CD4-positive, alpha-beta T cell treated with Interleukin-10 for 1 hour (primary cell): ENCODE measurements at places on chromosomes 2 and 18.
A peak's percentile ranks its signal among the peaks of the same experiment; 100 is the strongest.

DNA sequence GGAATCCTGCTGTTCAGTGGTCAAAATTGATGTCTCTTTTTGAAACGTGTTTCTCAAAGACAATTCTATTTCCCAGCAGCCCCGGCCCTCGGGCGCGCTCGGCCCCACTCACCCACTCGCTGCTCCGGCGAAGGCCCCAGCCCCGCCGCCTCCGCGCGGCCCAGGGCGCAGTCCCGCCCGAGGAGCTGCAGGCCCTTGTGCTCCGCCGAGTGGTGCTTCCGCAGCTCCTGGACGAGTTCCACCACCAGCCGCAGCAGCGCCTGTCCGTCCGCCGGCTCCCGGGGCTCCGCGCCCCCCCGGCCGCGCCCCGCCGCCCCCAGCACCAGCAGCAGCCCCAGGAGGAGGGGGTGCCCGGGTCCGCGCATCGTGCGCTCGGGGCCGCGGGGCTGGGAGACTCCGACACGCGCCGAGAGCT, 413 bp downstream of the ALKAL2 start:
- no peak for DNase-seq

GRCh38 chr18:21525916-21526315, 74.6 kb downstream of the ESCO1 start:
- DNase-seq: no peak

DNA sequence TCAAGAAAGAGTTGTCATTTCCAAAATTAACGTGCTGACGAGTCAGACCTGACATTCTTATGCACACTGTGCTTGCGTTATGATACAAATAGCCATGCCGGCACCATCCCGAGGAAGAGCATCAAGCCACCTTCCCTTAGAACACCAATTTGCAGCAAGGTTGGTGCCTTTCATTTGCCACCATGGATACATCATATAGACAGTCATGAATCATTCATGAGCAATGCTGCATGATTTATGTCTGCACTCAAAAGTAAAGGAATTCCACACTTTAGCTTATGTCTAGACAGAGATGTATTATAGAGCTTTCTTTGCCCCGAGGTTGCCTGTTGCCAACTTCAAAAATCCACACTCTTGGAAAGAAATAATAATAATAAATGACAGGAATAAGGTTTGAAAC, 166.9 kb downstream of the VWC2L start:
- DNase-seq: no peak

DNA sequence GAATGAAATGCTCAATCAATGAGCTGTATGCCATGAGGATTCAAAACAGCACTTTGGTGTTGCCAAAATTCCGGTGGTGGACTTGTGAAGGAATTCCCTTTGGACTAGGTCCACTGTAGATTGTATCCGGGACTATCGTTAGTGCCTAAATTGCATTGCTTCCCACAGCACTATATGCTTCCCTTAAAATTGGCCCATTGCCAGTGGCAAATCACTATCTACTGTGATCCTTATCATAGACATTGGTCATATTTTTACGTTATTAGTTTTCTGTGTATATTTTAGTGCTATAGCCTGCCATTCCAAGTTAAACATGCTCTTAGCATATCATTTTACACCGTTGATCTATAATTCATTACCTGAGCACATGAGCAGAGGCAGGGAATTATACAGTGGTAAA, 1.7 kb downstream of the PJVK start:
- DNase-seq: no peak

- DNase-seq: no peak
Measured at GRCh38 chr18:28002841-28003240, 174.1 kb downstream of the CDH2 start.

- DNase-seq: no peak
Measured at GRCh38 chr2:106129150-106129549, 65.0 kb downstream of the UXS1 start.

DNA sequence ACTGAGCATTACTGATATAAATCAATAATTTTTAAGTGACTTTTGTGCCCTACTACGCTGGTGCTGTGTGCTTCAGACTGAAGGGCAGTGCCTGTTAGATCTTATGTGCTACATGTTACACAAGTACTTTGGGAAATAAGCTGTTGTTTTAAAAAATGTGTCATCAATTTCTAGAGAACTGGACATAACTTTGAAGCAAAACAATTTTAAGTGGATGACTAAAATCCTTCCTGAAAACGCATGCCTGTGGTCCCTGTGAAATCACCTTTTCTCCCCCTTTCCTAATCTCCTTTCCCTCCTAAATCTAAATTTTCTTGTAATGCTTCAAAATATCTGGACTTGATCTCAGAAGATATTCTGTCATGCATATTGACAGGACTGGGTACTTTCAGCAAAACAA, 7.1 kb upstream of the IL1RL1 start:
- no peak for DNase-seq

- DNase-seq: no peak
Measured at GRCh38 chr2:6167592-6168138, 475.5 kb downstream of the SOX11 start.

DNA sequence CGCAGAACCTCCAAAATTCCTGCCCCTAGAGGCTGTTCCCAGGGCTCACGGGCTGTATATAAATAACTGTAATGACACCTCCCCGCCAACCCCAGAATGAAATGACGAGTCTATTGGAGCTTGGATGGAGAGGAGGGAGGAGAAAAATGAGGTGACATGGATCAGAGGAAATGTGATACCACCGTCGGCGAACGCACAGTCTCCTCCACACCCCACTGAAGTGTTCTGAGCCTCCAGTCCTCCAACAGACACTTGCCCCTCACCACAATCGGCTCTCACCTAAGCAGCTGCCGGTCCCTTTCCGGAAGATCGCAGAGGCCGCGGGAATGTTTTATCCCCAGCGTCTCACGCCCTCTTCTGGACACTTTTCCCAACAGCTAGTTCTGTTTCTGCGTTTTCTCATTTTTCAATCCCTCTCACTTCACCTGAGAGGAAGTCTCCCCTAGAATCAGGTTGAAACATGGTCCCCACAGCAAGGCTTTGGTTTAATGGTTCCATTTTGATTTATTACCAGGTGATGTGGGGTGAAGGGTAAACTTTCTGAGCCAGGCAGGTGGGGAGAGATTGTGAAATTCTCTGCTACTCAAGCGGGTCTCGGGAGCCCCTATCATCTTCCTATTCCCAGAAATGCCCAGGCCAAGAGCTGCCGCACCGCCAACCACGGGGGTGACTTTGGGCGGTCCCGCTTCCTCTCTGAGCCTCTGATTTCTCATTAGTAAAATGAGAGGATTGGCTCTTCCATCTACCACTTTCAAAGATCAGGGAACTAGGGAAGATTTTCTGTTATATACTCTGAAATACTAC, 9.1 kb upstream of the MYO5B start:
- DNase-seq: peak; percentile 6

DNA sequence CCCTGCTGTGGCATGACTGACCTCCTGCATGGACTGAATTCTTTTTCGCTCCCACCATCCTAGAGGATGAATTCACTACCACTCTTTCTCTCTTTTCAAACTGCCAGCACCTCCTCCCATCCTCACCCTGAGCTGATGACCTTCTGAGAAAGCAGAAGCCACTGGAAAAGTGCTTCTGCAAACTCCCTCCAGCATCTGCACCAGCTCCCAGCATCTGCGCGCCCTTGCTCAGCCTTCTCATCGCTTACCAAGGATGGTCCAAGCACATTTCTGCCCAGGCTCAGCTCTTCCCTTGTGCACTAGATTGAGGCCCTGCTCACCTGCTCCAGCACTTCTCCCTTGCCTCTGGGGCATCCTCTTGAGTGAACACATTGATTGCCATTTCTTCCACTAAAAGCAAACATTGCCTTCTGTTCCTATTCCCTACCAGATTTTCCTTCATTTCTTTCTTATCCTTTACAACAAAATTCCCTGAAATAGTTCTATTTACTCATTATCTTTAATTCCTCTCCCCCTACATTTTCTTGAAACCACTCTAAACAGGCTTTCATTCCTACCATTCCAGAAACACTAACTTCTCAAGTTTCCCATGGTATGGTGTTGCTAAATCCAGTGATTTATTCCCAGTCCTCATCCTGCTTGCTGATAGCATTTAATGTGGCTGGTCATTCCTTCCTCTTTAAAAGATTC, 42.7 kb upstream of the IL1RL1 start:
- DNase-seq: no peak

DNA sequence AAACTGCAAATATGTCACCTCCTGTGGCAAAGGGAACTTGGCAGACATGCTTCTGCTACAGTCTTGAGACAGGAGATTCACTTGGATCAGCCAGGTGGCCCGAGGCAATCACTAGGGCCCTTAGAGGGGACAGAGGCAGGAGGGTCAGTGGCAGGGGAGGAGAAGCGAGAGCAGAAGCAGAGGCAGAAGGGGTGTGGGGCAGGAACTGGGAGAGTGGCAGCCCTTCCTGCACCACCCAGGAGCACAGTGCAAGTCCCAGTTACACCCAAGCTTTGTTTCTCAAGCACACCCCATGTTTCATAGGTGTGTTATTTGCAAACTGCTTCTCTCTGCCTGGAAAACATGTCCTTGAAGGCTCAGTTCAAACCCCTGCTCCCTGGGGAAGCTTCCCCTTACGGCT, 309.7 kb upstream of the MYT1L start:
- no peak for DNase-seq

- DNase-seq: peak; percentile 48
Measured at GRCh38 chr18:49021433-49022129, 70.8 kb upstream of the SMAD7 start.

GRCh38 chr2:199870581-199870980, 19.6 kb upstream of the FTCDNL1 start:
- DNase-seq: no peak

DNA sequence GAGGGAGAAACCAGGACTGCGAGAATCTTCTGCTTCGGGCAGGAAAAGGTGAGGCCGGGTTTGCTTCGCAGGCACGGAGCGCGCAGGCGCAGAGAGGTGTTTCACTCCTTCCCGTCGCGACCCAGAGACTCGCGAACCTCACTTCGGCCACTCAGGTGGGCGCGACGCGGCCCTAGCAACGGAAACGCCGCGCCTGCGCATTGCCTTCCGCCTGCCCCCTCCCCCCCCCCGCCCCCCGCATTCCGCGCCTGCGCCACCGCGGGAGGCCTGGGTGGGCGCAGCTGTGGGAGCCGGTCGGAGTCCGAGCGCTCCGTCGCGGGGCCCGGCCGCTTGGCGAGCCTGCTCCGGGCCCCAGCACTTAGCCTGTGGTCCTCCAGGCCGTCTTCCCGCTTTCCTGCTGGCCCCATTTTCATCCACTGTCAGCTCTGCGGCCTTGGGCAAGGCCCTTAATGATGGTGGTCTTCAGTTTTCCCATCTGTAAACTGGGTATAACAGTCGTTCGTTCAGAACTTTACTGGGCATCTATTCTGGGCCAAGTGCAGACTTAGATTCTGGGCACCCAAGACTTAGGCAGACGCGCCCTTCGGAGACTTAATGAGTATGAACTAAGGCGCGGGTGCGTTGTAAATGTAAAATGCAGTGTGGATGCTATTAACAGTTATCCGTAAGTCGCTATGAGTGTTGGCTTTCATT, 62.1 kb upstream of the ACKR3 start:
- DNase-seq: peak; percentile 65

GRCh38 chr2:203453858-203454451, 81.1 kb downstream of the RAPH1 start:
- DNase-seq: peak; percentile 51

GRCh38 chr2:240131296-240131695, 4.8 kb downstream of the COPS9 start:
- DNase-seq: no peak
